NK-92 treated with Interleukin-12 subunit alpha and Interleukin-12 subunit beta, amount 100 ng/mL, for 24 hours (cell line): ENCODE measurements at places on chromosomes 11 and 22.

- DNase-seq = no peak
Measured at GRCh38 chr11:113449743-113450142, 25.5 kb downstream of the DRD2 start.

GRCh38 chr22:31083377-31083768 lies 2.3 kb downstream of the SMTN start:
- no peak for DNase-seq

DNA sequence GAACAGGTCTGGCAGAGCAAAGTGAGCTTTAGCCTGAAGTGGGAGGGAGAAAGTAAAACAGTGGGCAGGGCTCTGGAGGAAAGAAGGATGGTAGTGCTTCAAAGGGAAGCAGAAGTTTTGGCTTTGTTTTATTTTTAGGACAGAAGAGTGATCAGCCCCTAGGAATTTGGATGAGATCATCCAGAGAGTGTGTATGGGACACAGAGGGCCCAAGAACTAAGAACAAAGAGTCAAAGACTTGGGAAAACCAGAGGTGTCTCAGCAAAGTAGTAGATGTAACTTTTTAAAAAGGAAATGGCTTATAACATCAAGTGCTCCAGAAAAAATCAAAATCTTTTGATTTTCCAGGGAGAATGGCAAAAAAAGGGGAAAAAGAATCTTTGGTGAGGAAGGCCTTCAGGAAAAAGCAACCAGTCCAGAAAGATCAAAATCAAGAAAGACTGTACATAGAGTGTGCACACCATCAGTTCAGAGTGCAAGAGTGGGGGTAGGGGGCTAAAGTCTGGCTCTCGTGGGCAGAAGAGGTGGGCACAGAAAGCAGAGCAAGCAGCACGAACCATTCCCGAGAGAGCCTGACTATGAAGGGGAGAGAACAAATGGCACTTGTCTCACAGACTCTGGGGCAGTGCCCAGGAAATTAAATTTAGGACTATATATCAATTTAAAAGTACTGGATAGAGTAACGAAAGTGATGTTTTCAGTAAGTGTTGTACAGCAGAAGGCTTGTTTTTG lies 30.0 kb downstream of the MAPK1 start:
- DNase-seq = no peak

GRCh38 chr11:58999291-58999680 lies 60.0 kb downstream of the GLYATL1 start:
- DNase-seq = no peak

DNA sequence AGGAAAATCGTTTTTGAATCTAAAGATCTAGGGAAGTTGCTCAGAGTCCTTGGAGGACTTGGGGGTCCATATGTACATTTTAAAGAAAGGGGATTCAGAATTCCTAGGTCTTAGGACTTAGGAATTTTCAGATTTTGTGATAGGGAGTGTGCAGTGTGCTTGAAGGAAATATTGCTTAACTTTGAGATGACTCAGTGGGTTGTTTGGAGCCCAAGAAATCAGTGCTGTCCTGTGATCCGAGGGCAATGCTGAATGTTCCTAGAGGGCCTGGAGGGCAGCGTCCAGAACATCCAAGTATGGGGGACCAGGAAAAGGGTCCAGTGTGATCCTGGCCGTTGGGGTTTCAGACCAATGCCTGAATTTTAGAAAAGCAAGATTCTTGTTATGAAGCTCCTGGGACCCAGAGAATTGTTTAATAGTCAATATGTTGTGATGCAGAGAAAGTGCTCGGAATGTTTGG lies 3.1 kb upstream of the IGF2 start:
- no peak for DNase-seq

GRCh38 chr22:18077639-18078328 lies at the start of gene PEX26:
Gene PEX26 (plus strand): TSS chr22:18077990. CDS start chr22:18078377, 387 bp downstream.
- DNase-seq = peak; percentile 81

GRCh38 chr11:61924064-61924455 lies 6.7 kb upstream of the RAB3IL1 start:
- DNase-seq = no peak

GRCh38 chr11:13745165-13745564 lies 76.7 kb downstream of the FAR1 start:
- no peak for DNase-seq

GRCh38 chr22:21755851-21756284 lies 20.3 kb upstream of the YPEL1 start:
- DNase-seq = no peak

- DNase-seq = no peak
Measured at GRCh38 chr22:46614025-46614931, 5.9 kb upstream of the GRAMD4 start.

GRCh38 chr11:99316776-99317520 lies 296.2 kb downstream of the CNTN5 start:
- no peak for DNase-seq

DNA sequence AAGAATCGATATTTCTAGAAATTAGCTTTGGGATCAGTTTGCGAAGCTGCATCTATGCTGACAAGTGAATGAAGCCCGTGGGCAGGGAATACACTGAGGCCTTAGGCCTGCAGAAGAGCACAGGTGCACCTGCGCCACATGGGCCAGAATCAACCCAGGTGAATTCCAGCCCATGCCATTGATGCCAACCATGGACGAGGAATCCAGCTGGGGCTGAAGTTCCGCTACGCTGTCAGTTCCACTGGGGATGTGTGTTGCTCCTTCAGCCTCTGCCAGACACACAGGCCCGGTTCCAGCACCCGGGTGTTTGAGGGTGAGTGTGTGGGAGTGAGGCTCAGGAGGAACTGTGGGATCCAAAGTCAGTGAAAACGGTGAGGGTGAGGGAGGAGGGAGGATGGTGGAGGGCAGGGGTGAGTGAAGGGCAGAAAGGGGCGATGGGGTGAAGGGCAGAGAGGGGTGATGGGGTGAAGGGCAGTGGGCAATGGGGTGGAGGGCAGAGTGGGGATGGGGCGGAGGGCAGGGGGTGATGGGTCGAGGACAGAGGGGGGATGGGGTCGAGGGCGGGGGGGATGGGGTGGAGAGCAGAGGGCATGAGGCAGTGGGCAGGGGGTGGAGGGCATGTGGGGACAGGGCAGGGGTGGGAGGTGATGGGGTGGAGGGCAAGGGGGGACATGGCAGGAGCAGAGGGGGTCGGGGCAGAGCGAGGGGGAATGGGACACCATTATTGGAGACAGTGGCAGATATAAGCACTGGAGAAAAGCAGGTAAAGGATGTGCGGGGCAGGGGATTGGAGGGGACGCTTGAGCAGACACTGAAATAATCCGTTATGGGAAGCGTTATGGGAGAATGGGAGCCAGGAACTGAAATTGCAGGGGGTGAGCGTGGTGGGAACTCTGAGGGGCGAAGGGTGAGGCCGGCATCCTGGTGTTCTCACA lies 931.6 kb downstream of the BRD1 start:
- DNase-seq = no peak
